ENCODE measurements at places on chromosomes 3 and 15. TPM values are rescaled to one million over a fixed set of nuclear protein-coding genes. Genes with fewer than 3 reads are reported as not detected.

- no peak for DNase-seq
Observed at GRCh38 chr3:119810018-119810435, 28.1 kb downstream of the NR1I2 start.

- DNase-seq: no peak
Observed at GRCh38 chr3:49654955-49655556, 19.1 kb upstream of the APEH start.

GRCh38 chr3:189342811-189343210, 171.0 kb downstream of the TPRG1 start:
- DNase-seq: no peak

DNA sequence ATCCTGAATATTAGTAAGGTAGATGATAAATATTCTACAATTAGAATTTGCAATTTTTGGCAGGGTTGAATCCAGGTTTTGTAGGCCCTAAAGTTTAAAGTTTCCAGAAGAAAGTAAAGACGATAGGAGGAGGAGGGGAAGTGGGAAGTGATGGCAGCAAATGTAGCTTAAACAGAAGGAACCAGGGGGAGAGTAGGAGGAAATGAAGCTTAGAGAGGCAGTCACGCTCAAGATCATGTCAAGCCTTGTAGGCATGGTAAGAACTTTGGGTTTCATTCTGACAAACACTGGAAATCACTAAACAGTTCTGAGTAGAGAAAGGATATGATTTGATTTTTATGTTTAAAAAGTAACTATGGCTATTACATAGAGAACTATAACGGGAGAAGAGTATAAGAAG, 63.9 kb downstream of the NR2E3 start:
- no peak for DNase-seq

- no peak for DNase-seq
Observed at GRCh38 chr3:125957674-125958510, 11.1 kb upstream of the ROPN1B start.

GRCh38 chr15:101810456-101810855, 1.5 kb upstream of the OR4F15 start:
- DNase-seq: no peak

DNA sequence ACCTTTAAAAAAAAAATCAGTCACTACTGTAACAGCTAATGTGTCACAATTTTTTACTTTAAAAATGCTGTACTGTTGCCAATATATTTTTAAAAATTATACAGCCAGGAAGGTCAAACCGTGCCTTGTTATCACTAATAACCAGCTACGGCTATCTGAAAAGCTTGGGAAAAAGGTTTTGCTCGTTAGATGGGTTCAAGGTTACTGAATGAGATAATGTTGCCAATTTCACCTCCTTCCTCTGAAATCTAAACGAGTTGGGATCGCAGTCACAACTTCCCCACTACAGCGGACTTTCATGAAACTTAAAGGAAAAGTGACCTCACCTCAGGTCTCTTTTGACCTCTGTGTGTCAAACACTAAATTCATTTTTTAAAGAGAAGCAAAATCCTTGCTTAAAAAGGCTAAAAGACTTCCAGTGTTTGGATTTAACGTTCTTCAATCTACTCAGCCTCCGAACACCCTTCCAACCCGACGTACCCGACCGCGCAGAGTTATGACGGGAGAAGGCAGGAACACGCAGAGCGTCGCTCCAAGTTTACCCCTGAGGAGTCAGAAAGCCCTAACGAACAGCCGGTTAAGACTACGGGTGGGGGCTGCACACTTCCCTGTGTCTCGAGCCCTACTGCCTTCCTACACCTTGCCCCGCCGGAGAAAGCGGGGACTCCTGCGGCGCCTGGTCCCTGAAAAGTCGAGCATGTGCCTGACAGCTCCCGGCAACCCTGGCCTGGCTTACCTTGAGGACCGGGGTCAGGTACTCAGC, 860 bp downstream of the ATG3 start:
- peak; percentile 81 for DNase-seq

DNA sequence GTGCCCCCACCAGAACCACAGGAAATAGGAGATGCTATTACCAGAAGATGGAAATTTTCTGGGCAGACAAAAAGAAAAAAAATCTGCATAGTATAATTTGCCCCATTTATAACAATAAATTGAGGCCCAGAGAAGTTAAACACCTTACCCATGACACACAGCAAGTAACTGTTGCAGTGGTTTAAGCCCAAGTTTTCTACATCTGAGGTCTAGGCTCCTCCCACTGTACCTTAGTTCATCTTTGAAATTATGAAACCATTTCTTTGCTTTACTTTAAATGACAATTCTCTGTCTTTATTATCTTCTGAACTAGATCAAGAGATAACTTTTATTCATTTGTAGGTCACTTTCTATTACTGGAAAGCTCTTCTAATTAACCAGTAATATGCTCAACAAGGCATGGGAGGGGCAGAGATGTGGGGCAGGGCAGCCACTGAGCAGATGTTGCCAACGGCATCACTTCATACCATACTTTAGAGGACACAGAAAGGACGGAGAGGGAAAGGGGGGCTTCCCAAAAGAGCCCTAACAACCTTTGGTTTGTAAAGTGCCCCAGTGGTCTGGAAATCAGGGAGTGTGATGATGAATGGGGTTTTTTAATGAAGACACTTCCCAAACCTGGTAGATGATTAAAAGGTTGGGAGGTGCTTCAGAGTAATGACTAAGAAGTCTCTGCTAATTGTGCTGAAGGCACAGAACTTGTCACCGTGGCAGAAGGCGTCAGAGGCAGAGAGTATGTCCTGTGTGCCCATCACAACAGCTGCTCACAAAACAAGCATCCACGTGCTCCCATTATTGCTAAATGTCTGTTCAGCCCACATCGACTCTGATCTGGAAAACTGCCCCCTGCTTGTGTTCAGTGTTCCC, 342.5 kb downstream of the SHQ1 start:
- no peak for DNase-seq

DNA sequence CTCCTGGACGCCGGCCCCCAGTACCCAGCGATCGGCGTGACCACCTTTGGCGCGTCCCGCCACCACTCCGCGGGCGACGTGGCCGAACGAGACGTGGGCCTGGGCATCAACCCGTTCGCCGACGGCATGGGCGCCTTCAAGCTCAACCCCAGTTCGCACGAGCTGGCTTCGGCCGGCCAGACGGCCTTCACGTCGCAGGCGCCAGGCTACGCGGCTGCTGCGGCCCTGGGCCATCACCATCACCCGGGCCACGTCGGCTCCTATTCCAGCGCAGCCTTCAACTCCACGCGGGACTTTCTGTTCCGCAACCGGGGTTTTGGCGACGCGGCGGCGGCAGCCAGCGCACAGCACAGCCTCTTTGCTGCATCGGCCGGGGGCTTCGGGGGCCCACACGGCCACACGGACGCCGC, 956 bp downstream of the ZIC1 start:
- peak; percentile 54 for DNase-seq

DNA sequence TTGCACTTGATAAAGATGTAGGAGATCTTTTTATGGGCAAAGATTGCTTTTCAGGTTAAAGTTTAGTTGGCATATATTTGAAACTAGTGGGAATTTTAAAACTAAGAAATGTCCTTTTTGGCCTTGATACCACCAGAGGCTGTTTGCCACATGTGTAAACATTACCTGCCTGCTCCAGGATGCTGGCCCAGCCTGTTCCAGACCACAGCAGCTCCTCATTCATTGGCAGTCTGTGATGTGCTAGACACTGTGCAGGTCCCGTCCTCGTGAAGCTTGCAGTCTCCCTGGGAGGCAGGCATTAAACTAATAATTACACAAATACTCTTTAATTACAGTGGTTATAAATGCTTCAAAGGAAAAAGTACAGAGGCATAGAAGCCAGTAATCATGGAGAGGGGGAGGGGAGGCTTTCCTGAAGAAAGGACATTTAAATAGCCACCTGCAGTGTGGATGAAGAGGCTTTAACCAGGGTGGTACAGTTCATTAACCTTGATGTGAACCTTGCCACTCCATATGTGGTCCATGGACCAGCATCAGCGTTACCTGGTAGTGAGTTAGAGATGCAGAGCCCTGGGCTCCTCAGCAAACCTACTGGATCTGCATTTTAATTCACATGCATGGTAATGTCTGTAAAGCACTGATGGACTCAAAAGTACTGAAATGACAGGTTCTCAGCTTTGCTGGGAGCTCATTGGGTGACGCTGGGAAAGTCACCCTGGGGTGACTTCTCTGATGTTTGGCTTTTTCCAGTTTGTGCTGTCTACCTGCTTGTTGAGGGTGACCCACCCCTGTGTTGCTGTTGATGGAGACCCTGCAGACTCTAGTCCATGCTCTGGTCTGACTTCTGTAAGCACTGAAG, 5.3 kb downstream of the ZNF710 start:
- no peak for DNase-seq

DNA sequence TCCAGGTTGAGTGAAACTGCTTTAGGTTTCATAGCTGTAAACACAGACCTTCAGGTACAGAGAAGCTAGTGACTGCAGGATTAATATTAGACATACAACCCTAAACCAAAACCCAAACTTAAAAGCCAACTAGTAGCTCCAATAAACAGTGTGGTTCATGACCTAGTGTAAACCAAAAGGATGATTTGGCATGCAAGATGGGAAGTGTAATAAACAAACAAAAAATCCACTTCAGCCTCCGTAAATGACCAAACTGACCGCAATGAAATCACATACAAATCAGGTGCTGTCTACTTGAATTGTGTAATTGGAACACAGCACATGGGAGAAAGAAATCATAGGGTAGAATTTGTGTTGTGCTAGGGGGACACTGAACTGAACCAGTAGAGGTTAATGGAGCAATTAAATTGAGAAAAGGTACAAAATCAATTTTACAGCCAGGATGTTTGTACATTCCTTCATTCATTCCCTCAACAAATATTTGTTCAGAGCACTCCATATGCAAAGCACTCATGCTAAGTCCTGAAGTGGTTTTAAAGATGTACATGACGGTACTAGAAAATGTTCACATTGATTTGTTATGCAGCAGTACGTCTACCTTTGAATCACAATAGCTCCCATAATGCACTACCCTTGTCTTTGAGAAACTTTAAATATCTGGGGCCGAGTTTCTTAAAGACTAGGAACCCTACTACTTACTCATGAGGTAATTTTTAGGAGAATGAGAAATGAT, 21.4 kb upstream of the CHST2 start:
- DNase-seq: no peak

DNA sequence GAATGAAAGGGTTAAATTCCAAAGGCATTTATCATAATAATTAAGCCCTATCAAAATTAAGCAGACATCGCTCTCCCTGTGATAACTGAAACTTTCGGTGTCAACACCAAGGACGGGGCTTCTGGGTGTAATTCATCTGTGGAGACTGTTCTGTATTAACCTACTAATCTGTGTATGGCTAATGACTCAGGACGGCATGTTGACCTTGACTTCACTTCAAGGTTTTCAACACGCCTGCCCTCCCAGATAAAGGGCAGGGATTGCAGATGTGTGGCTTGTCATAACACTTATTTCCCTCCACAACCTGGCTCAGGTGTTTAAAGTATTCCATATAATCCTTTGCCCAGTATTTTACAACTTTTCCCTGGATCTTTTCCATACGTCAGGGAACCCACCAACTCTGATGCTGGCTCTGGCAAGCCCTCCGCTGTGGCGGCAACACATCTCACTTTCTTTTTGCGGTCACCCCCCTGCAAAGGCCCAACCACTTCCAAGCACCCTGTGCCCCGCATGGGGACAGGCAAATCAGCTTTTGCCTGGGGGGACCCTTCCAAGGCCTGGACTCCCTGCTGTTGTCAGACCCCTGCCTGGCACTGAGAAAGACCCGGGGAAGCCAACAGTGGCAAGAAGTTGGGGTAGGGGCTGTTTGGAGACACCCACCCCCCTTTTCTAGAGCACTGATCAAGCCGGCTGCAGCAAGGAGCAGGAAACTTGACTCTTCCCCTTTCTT, 93.2 kb upstream of the MEF2A start:
- DNase-seq: no peak

GRCh38 chr3:71124048-71124447, 459.5 kb downstream of the FOXP1 start:
- DNase-seq: no peak

DNA sequence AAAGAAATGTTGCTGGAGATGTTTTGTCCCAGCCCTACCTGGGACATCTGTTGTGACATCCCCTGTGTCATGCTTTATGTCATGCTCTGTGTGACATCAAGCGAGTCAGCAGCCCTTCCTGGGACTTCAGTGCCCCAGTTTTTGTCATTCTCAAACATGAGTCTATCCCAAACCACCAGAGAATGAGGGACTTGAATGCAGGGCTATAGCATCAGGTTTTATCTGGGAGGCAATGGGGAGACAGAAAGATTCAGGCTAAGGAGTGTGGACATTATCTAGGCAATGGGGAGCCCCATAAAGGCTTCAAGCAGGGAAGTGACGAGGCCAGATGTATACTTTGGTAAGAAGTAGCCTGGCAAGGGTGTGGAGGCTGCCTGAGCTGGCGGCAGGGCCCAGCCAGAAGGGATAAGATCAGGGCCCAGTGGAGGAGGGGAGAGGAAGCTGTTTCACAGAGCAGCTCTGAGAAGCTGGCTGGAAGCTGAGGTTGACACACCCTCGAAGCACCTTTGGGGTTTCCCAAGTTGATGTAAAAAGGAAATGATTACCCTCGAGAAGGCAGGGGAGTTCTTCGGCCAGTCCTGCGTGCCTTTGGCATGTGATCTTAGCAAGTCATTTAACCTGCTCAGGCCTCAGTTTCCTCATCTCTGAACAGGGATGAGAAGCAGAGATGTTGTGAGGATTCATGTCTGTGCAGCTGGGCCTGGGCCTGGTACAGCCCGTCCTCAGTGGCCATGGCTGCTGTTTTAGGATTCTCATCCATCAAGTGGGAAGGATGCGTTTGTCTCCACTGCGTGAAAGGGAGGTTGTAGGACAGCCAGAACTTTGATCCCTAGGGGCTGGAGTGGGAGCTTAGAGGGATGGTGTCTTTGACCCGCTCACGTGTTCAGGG, 34.3 kb downstream of the IRAK2 start:
- DNase-seq: no peak

DNA sequence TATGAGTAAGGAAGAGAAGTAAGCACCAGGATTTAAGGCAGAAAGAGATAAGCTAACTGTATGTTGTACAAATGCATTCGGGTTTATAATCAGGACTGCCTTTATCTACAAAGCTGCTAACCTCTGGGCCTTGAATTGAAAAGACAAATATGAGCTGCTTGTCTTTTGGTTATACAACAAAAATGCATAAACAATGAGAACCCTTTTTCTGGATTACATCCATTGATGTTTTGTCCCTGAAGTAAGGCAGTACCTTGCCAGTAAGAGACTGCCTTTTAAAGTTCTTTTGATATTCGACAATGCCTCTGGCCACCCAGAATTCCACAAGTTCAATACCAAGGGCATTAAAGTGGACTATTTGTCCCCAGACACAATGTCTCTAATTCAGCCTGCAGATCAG, 280.7 kb downstream of the ZNF621 start:
- DNase-seq: no peak

The PLA2G4D gene
- total RNA-seq: not detected

The ANKRD63 gene
- total RNA-seq: 0.35 TPM

The ASB14 gene
- total RNA-seq: not detected

The SYNPR gene
- not detected for total RNA-seq

The PAK6 gene
- total RNA-seq: not detected

The ZNF592 gene
- 12.6 TPM for total RNA-seq

The LAMB2 gene
- total RNA-seq: 49.7 TPM

Data from SJCRH30 (cell line).